T-helper 2 cell (primary cell): ENCODE measurements at places on chromosomes 7 and 10.

GRCh38 chr10:119782981-119783664 is 57.3 kb downstream of the INPP5F start:
- no peak for DNase-seq

GRCh38 chr7:147089051-147089461 is 972.5 kb downstream of the CNTNAP2 start:
- DNase-seq = no peak

DNA sequence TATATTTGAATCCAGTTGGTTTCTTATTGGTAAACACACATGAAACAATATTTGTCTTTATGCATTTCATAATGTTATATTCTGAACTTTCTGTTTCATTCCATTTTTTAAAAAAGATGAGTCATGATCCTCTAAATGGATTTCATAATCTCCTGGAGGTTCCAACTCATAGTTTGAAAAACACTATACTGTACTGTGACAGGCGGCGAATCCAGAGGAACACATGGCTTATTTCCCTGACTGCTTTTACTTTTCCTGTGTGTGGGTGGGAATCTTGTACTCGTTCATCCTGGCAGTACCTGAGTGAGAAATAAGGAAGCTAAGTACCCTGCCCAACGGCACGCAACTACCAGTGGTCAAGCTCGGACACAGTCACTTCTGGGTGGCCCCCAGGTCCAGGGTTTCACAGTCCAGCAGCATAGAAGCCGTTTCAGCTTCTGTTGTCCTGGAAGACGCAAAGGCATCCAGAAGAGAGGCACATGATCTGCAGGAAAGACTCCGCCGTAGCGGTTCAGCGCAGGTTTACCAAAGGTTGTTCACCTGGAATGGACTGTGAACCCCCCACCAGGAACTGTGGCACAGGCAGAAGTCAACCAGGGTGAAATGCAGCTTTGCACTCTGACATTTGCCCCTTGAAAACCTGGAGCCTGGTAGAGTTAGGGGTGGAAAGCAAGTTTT is 117.7 kb downstream of the CCNY start:
- DNase-seq = no peak

- DNase-seq = no peak
Observed at GRCh38 chr7:123557016-123557397, 611 bp downstream of the NDUFA5 start.

- no peak for DNase-seq
Observed at GRCh38 chr10:92995509-92995908, 65.1 kb upstream of the CYP26C1 start.

- DNase-seq = no peak
Observed at GRCh38 chr7:111860248-111860647, 298.0 kb upstream of the IMMP2L start.
